ENCODE measurements at places on chromosomes 11 and 22. TPM values are rescaled to one million over a fixed set of nuclear protein-coding genes. Genes with fewer than 3 reads are reported as not detected.
A peak's percentile ranks its signal among the peaks of the same experiment; 100 is the strongest.

DNA sequence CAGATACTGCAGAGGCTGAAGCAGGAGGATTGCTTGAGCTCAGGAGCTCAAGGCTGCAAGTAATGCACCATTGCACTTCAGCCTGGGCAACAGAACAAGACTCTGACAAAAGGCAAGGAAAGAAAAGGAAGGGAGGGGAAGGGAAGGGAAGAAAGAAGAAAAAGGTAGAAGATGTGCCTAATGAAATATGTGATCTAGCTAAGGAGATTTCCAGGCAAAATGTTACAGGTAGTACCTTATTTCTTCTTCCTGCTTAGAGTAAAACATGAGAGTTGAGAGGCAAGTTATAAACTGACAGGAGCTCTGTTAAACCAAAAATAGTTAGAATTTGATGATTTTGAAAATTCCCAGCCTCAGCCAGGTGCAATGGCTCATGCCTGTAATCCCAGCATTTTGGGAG, 4.7 kb upstream of the PELI3 start:
- no peak for DNase-seq

DNA sequence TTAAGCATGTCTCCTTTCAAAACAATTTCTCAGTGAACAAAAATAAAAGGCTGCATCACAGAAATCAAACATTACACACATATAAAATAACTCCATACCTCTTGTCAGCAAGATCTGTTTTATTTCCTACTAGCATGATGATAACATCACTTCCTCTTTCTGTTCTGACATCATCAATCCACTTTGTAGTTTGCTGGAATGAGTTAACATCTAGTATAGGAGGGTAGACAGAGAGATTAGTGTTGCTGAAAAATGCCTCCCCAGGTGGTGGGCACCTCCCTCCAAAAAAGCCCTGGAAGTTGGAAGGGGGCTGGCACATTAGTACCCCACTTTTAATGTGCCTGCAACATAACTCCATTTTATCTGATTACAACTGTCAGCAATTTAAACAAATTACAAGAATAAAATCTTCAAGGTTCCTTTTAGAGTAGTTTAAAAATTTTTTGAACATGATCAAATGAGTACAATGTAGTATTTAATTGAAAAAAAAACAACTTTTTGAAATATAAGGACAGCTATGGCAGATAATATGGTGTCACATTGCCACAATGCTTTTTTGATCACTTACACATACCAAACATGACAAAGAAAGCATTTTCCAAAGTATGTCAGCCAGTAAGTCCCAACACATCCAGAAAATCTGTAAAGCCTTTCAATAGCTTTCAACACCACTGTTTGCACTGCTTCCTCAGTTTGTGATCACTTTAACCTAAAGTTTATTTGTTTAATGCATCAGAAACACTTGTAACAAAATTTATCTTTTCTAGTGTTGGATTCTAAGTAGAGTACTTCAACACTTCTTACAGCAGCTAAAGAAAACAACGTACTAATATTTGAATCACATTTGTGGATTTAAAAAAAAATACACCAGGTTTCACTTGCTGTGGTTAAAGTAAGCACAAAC, 44.5 kb downstream of the RAB6A start:
- DNase-seq: no peak

DNA sequence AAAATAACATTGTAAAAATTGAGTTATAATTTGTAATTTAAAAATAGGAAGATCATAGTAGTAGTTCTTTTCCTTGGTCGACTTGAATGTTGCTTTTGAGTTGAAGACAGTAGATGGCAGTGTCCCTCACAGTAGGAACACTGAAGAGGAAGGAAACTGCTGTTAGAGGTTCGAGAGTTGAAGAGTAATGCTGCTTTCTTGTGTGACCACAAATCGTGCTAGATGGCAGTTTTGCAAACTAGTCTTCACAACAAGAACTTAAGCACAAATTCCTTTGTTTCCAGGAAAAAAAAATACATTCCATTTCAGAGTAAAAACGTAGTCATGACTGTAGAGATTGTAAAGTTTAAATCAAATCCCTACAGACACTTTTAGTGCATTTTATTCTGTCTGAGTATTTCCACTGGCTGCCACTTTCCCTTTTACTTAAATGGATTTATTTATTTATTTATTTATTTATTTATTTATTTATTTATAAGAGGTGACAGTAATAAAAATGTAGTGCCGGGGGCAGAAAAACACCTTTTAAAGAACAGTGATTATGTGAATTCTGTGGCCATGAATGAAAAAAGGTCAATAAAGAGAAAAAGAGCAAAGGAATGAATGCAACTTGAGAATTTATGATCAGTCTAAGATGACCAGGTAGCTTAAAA, 54.6 kb downstream of the SPECC1L start:
- DNase-seq: peak; percentile 36

DNA sequence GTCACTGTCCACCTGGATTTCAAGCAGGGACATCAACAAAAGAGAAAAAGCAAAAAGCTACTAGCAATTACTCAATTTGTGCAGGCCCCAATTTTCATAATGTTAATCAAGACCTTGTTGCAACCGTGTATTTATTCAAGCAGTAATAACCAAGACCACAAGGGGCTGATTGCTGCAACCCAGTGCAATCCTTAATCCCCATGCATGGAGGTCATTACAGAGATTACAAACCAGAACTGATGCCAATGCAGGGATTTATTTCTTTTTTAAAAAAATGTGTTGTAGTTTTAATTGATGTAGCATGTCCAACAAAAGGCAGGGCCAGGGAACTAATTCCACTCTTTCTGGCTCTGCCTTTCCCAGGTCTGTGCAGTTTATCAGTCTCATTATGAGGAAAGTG, 18.4 kb downstream of the TECTA start:
- DNase-seq: no peak

DNA sequence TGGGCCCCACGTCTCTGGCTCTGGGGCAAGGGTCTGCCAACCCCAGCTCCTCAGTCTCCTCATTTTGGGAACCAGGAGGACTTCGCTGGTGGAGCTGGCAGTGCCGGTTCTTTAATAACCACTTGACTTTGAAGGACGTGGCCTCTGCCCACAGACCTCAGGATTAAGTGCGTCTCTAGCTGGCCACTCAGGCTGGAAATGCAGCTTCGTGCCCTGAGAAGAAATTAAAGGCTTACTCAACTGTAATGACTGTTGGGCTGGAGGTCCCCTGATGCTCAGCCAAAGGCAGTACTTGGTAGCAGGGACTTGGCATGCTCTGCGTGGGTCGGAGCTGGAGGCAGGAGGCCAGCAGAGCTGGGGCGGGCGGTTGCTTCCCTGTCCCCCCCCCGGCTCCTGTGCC, 16.7 kb upstream of the PARVG start:
- no peak for DNase-seq

DNA sequence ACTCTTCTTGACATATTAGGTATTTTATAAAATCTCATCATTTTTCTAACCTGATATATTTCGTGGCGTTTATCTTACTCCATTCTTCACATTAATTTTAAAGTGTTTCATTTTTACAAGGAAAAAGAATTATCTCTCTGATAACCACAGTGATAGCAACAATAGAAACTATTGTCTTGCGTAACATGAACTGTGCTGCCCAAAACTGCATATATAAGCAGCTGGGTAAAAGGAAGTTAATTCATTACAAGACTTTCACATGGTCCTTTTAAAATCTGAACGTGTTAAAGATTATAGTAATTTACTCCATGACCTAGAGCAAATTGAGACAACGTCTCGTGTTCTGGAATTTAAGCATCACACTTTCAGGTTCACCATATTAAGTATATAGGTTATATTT, 210.4 kb upstream of the GRIA4 start:
- DNase-seq: no peak

The HEPHL1 gene
- 114 TPM for total RNA-seq

The TMEM191B gene
- 0.56 TPM for total RNA-seq

Measured in foreskin keratinocyte (primary cell).